ENCODE measurements at places on chromosomes 1 and 21.
A peak's percentile ranks its signal among the peaks of the same experiment; 100 is the strongest.

GRCh38 chr1:171663854-171664575, 11.5 kb upstream of the MYOC start:
- no peak for DNase-seq

- no peak for DNase-seq
Measured at GRCh38 chr1:15349133-15349532, 60.6 kb upstream of the EFHD2 start.

- no peak for DNase-seq
Measured at GRCh38 chr1:110717179-110717578, 42.4 kb upstream of the KCNA3 start.

- no peak for DNase-seq
Measured at GRCh38 chr1:116806245-116806644, 52.0 kb downstream of the CD2 start.

DNA sequence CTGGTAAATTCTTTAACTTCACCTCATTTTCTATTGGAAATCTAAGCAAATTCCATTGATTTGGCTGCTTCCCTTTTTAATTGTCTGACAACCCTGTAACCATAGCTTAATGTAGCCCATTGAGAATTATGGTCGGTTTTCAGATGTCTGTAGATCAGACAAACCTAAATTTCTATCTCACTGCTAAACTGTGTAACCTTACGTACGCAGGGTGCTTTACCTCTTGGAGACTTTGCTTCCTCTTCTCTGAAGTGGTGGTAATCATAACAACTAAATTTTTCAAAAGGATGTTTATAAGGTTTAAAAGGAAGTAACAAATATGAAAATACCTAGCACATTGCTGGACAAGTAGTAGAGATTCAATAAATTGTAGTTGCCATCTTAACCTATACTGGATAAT, 25.9 kb downstream of the IFNAR1 start:
- DNase-seq = no peak

- no peak for DNase-seq
Measured at GRCh38 chr1:6270401-6270800, 9.5 kb upstream of the GPR153 start.

DNA sequence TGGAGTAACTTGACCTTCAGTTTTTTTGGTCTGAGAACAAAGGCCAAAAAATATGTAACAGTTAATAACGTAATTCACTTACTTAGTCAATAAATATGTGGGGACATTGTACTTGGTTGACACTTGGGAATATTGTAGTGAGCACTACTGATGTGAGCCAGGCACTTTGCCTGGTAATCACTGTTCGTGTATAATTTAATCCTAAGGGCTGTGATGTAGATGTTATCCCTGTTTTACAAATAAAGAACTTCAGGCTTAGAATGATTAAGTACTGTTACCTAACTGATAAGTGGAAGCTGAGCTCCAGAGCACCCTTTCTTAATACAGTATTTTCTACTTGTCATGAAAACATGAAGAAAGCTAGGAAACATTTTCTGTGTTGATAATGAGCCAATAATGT, 28.0 kb downstream of the PTBP2 start:
- no peak for DNase-seq

GRCh38 chr1:31221072-31221471, 18.6 kb downstream of the NKAIN1 start:
- DNase-seq = no peak

DNA sequence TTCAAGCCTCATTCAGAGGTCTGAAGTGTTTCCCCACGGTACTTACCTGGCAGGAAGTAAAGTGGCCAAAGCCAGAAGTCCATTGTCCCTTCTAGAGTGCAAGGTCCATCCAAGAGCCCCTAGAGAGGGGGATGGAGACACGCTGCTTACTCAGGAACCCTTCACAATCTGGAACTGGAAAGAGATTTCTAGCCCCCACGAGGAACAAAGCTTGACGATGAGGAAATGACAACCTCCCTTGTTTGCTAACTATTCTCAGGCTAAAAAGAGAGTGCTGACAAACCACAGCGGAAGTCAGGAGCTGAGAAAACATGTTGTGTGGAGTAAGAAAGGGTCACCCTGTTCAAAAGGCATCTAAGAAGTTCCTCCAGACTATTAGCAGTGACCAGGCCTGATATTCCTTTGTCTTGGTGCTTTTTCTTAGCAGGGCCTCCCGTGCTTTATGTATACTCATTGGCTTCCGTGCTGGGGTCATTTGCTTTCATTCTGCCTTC, at the start of gene FCMR:
FCMR (minus strand) TSS at position 170 of the 494 bp plus-strand sequence; CDS start at position 83, 87 bp downstream.
- DNase-seq = no peak

- DNase-seq = peak; percentile 13
Measured at GRCh38 chr1:64343823-64344190, 126.1 kb upstream of the CACHD1 start.

DNA sequence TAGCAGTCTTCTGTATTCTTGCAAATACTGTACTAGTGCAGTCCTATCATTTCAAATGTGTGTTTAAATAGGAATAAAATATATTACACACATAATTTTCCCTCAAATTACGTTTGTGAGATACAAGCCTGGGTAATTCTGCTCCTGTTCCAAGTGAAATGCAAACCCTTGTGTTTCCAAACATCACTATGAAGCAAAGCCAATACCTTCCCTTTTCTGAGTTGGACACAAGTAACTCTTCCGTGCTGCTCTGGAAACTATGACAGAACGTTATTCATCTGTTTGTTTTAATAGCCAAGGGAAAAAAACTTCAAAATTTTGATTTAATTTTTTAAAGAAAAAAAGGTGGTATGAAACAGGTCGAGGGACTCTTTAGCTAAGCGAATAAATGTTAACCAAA, 73.7 kb upstream of the UBE2U start:
- no peak for DNase-seq

DNA sequence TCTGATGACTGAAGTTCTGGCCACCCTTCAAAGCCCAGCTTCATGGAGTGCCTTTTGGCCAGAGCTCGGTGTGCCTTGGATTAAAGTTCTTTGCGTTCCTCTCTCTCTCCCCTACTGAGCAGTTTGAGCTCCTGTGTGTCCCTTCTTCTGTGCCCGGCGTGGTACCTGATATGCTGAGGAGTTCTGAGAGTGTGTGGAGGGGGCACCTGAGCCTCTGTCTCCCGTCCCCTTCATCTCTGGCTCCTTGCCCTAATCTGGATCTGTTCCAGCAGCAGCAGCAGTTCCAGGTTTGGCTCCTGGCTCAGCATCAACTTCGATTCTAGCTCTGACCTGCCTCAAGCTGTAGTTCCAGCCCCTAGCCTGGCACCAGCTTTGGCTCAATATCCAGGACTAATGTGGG, 25.1 kb upstream of the MYCL start:
- no peak for DNase-seq
